ENCODE measurements at places on chromosomes 3 and 15.
A peak's percentile ranks its signal among the peaks of the same experiment; 100 is the strongest.

DNA sequence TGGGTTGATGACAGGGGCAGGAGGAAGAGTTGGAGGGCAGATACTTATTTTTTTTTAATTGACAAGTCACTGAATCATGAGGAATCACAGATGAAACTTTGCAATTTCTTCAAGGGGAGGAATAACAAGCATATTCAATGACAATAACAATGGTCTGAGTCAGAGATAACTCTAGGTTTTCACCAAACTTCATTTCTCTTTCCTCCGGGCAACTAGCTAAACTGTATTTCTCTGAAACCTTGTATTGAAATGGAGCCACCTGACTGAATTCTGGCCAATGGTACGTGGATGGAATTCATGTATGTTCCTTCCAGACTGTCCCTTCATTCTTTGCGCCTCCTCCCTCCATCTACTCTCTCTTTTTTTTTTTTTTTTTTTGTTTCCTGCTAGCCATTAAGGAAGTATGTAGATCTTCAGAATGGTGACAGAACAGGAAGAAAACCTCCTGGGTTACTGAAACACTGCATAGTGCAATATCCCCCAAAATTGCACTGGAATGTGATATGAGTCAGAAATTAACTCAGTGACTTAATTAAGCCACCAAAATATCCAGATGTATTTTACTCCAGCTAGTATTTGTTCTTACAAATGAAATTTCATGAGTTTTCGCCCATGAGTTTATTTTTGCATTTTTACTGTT is 495.4 kb downstream of the OTOL1 start:
- DNase-seq = no peak

GRCh38 chr3:129654131-129654530 is 47.7 kb upstream of the PLXND1 start:
- no peak for DNase-seq

- DNase-seq = no peak
Observed at GRCh38 chr3:138449490-138449889, 15.1 kb downstream of the ESYT3 start.

DNA sequence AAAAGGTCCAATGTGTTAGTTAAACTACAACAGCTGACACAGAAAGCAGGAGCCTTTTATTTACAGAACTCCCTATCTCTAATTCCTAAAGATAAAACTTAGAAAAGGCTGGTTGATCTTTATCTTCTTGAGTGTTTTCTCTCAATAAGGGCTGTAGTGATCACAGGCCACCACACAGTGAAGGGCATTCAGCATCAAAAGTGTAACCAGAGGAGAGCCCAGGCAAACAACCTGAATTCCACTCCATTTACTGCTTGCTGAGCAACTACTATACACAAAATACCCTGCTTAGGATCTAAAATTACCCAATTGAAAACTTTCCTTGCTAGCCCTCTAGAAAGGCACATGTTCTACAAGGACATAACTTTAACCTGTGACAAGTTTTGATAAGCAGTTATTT is 122.7 kb downstream of the MEIS2 start:
- DNase-seq = no peak

DNA sequence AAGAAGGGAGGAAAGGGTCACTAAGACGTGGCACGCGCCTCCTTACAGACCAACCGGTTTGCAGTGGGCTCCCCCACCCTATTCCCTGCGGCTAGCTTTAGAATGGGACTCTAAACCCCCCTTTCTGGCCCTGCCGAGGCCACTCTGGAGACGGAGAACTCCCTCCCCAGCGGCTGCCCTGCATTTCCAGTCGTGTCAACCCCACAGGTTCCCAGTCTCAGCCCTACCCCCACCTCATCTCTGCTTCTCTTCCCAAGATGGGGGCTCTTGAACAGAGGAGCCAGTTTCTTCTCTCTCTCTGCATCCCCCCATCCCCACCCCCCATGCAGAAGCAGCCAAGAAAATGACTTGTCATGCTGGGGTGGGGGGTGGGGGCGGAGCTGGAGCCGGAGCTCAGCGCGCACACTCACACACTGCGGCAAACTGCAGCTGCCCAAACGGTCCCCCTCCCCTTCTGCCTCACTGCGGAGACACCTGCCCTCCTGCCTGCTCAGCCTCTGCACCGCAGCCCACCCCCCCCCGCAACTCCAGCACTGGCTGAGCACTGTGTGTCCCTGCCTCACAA is 871 bp downstream of the MAP1A start:
- DNase-seq = peak; percentile 65

DNA sequence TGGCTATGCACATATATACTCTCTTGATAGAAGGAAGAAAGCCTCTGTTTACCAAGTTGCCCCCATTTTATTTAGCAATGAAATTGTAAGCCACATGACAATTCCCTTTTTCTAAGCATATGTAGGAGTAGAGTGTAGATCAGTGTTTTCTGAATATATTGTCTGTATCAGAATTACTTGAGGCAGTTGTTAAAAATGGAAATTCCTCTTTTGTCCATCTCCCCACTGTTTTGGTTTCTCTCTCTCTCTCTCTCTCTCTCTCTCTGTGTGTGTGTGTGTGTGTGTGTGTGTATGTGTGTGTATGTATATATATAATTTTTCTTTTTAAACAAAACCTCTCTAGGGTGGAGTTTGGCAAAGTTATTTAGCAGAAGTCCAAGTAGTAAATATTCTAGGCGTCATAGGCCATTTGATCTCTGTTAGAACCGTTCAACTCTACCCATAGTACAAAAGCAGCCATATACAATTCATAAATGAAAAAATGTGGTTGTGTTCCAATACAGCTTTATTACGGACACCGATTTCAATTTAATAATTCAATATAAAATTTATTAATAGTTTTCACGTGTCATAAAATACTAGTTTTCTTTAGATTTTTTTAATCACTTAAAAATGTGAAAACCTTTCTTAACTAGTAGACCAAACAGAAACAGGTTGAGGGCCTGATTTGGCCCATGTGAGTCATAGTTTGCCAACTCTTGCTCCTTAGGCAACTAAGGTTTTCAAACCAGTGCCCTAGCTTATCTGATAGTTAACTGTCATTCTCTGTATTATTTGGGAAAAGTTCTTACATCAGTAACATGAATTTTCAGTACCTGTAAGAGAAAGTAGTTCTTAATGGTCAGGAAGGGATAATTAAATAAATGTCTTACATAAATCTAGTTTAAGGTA is 39.8 kb downstream of the UBE2E1 start:
- no peak for DNase-seq

GRCh38 chr3:144756704-144757440 is 785.2 kb downstream of the DIPK2A start:
- DNase-seq = no peak

DNA sequence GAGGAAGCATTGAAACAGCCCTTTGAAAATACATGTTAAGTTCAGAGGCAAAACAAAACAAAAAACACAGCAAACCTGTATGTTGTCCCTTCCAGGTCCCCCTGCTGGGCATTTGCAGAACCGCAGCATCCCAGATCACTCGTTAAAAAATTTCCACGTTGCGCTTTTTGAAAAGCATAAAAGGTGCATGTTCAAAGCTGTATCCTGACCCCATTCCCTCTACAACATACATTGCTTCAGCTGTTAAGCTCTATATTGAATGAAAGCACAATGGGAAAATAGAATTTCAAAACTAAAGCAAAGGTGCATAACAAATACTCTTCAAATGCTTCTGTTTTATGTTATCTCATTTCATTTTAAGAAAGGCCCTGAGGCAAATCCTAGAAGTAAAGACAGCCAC is 328.3 kb downstream of the THSD4 start:
- no peak for DNase-seq

GRCh38 chr3:33372218-33373081 is 67.8 kb downstream of the UBP1 start:
- DNase-seq = peak; percentile 4

DNA sequence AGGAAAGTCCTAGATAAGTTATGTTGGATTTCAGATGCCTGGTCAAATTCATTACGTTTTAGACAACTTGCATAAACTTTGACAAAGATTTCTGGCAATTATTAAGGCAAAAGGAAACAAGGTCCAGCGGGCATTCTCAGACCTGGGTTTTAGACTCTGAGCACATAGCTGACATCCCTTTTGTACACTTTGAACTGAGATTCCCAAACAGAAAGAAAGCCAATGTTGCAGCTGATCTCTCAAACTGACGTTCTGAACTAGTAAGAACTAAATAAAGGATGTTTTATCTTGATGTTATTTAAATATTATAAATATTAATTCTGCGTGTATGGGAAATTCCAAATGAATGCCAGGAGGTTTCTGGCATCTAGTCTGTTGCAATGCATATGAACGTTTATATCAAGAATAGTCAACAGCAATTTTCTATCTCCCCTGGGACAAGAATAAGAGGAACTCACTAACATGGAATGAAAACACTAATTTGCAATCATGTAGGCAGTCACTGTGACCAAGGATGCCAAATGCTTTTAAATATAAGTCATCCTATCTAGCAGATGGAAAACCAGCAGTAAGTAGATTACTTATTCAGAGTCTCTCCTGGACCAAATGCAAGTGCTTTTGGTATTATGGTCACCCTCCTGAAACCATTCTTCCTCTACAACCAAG is 202.1 kb downstream of the GREM1 start:
- DNase-seq = no peak

DNA sequence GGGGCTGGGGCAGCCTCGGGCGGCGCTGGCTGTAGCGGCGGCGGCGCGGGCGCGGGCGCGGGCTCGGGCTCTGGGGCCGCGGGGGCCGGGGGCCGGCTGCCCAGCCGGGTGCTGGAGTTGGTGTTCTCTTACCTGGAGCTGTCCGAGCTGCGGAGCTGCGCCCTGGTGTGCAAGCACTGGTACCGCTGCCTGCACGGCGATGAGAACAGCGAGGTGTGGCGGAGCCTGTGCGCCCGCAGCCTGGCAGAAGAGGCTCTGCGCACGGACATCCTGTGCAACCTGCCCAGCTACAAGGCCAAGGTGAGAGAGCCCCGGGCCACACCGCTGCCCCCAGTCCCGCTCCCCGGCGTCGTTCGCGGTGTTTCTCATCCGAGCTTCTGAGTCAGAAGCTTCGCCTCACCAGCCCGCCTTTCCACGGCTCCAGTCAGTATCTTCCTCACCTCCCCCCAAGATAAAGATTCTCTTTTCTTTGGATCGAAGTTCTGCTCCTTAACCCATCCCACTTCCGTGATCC is 600 bp downstream of the FBXO45 start:
- no peak for DNase-seq

- DNase-seq = no peak
Observed at GRCh38 chr3:179018808-179019207, 52.8 kb downstream of the ZMAT3 start.

GRCh38 chr15:70048578-70049514 is 48.9 kb downstream of the TLE3 start:
- no peak for DNase-seq

DNA sequence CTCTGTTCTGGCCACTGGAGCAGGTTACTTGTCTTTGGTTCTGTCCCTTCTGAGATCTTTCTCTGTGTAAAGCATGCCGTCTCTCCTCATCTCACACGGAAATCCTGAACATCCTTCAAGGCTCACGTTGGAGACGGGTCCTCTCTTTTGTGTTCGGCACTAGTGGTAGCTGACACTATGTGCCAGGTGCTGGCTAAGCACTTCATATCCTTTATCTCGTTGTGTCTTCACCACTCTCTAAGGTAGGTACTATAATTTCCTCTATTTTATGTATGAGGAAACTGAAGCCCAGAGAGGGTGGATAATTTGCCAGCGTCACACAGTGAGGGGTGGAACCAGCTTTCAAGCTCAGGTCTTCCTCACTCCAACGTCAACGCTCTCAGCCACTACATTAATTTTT is 1.2 kb downstream of the IFT122 start:
- no peak for DNase-seq

DNA sequence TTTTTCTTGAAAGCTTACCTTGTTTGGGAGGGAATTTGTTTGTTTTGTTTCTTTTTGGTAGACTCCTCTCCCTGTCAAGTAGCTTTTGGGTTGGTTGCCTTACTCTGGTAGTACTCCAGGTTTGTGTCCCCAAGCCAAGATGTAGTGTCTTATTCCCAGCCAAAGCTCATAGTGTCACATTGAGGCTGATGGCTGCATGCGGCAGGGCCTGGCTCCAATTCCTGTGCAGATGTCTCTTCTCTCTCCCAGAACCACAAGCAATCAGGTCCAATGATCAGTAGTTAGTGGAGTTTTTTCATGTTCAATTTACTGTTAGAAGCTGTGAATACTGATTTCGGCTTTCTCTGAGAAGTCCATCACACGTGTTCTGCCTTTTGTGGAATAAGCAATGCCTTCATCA is 221.1 kb upstream of the THBS1 start:
- DNase-seq = no peak

- DNase-seq = no peak
Observed at GRCh38 chr3:52315977-52316764, at the start of gene DNAH1. Gene DNAH1, plus strand, starts transcription at chr3:52316319. Its CDS starts 6,124 bp downstream, at chr3:52322443.
